Activated CD8-positive, alpha-beta memory T cell treated with anti-CD3 and anti-CD28 coated beads, Interleukin-2, amount 50 U/mL, for 4 hours (primary cell): ENCODE measurements at places on chromosomes 3 and 15.

DNA sequence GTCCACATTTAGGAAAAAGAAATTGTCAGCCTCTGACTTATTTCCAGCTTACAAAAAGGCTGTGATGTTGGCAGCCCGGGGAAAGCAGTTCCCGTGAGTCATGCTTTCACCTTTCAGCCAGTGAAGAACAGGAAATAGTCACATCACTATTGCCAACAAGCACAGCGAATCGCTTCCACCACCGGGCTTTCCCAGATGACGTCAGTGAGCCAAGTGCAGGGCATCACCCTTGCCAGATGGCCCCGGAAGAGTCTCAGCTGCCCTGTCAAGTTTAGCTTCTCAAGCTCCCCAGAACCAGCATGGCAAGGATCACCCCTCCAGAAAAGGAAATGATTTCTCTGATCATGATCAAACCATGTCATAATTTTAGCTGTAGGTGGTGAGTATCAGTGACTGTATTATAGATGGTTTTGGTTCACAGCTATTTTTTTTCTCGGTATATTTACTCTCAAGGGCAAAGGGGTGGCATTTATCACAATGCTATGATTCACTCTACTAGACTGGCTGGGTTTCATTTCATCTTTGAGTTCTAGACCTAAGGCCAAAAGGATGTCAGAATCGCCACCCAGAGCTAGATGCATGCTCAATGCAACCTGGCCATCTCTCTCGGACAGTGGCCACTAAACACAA, 32.9 kb downstream of the B3GNT5 start:
- DNase-seq, result peak; percentile 90

DNA sequence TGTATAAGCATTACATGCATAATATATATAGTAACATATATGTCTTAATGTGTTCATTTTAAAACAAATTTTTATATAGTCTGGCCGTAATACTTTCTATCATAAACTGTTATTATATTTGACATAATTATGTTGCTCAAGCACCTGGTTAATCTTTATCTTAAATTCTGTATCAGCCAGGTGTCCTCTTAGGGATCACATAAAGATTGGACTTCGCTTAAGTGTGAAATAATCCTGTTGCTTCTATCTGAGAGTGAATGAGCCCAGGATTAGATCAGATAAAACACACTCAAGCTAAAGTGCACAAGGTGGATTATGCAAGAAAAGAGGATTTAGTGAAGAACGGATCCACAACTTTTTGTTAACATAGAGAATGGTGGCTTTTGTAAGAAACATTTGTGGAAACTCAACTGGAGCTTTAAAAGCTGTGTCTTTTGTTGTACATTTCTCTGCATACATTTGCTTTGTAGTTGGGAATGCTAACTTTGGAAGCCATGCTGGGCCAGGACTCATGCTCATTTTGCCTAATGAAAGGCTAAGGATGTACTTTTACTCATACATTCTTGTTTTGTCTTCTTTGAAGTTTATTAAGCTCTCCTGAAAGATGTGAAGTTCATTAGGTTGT, 437.8 kb downstream of the ZIC1 start:
- DNase-seq, result no peak

DNA sequence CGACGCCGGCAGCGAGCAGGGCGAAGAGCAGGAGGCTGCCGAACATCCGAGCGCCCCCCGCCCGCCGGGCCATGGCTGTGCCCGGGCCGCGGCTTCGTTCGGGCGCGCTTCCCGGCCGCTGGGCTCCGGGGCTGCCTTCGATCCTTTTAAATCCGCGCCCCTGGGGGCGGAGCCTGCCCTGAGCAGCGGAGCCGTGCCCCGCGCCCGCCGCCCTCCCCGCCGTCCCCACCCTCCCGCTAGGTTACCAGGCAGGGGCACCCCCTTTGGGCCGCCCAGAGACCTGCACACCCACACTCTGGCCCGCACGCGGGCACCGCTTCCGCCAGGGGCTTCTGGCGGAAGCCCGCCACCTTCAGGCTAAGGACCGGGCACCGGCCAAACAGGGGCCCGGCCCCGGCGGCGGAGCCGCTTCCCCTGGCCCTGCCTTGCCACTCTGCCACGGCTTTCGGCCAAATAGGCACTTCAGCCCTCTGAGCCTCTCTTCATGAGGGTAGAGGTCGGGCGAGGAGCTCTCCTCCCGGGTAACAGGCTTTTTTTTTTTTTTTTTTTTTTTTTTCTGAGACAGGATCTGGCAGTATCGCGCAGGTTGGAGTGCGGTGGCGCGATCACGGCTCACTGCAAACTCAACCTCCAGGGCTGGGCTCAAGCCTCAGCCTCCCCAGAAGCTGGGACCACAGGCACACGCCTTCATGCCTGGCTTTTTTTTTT, at the start of gene NMB:
Gene NMB, minus strand, starts transcription at position 120 of the 708 bp plus-strand sequence. Its CDS starts 47 bp downstream, at position 73.
- DNase-seq, result peak; percentile 81

GRCh38 chr3:90025019-90025418, 917.6 kb downstream of the EPHA3 start:
- DNase-seq, result no peak

DNA sequence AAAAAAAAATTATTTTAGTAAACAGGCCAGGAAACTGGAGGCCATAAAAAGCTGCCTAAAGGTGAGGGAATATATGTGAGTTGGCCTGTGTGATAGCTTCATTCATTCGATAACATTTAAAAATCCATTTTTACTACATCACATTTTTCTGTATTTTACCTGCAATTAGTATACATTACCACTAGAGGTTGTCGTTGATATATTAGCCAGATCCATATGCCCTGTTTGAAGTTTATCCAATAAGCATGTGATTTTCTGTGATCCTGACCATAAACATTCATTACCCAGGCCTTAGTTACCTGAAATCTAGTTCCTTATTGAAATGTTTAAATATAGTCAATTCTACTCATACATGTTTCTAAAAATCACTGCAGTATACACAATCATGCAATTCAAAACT, 71.4 kb downstream of the ARNT2 start:
- DNase-seq, result no peak

GRCh38 chr3:173932624-173933023, 535.1 kb downstream of the NLGN1 start:
- no peak for DNase-seq

- DNase-seq, result no peak
Measured at GRCh38 chr3:142651711-142652110, 55.5 kb downstream of the PLS1 start.

GRCh38 chr15:75583701-75584100, 4.6 kb upstream of the PTPN9 start:
- no peak for DNase-seq

DNA sequence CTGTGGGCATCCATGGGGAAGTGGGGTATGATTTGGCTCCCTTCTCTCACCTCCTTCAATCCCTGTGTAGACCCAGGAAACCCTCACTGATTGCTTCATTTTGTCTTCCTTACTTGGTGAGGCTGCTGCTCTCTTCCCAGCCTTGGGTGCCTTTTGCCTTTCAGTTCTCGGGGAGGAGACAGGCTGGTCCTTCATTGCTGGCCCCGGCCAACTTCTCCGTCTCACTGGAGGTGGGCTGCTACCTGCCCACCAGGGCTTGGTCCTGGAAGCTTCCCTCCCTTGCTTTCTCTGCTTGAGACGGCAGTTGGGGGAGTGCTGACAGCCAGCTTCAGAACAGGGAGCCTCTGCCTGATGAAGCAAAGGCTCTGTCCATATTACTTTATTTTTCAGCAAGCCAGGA, 4.7 kb downstream of the FOXL2 start:
- DNase-seq, result no peak
